SHP77 treated with DMSO at 0.1 percent for 48 hours (cell line): ENCODE measurements at places on chromosomes 2 and 18.

DNA sequence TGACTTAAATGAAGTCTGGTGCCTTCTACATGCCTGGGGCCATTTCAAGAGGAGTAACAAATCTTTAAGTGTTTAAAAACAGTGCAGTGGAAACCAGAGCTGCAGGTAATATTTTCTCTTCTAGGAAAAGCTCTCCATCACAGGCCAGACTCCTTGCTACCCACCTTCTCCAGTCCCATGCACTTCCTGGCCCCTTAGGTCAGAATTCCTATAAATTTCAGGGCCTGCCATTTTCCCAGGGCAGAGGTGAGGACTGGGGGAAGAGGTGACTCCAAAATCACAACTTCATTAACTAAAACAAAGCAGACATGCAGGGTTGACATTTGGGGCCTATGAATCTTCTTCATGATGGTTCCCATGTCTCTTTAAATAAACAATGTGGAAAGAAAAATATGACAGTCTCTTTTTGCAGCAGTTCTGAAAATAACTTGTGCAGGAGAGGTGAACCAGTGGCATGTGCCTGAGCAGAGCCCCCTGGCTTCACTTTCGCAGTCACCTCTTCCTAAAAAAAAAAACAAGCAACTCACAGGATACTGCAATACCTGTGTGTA, 63.7 kb upstream of the TANC1 start:
- DNase-seq, result no peak

DNA sequence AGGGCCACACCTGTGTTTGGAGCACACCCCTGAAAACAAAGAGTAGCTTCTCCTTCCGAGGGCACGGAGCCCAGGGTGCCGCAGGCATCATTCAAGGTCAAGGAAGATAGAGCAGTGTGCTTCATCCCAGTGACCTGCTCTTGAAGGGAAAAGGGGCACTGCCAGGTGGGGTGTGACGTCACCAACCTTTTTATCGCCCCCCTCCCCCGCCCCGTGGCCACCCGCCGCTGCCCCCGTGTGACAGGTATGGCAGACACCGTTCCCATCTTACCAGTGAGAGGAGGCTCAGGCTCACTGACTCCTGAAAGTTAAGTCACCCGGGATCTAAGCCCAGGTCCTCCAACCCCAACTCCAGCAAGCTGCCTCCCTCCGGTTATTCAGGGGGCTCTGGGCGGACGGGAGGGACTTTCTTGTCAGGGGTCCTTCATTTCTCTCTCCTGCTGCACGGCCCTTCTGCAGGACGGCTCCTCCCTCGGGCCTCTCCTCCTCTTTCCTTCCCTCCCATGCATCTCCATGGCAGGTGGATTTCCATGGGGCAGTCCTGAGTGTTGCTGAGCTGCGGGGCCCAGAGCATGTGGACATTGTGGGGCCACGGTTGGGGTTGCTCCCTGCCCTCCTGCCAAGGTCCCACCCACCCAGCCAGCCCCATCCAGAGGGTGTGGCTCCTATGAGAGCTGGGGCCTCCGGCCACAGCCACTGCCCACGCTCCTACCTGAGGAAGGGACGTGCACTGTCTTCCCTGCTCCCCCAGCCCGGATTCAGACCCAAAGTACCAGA, 114.1 kb upstream of the HDAC4 start:
- DNase-seq, result no peak

GRCh38 chr2:69694894-69695849, 46.8 kb upstream of the ANXA4 start:
- no peak for DNase-seq

- no peak for DNase-seq
These were observed 6.8 kb upstream of the PDK1 start for GRCh38 chr2:172549131-172549530.

DNA sequence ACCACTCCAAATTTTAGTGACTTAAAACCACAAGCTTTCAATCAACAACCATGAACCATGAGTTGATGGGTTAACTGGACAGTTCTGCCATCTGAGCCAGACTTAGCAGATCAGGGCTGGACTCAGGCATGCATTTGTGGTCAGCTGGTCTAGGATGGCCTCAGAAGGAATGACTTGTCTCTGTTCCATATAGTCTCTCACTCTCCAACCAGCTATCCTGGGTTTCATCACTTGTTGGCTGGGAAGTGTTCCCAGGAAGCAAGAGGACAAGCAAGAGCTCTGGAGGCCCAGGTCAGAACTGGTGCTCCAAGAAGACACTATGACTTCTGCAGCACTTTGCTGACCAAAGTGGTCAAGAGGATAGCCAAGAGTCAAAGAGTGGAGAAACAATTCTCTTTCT, 17.5 kb upstream of the MAP3K20 start:
- no peak for DNase-seq

- DNase-seq, result no peak
These were observed 3.0 kb downstream of the LYG1 start for GRCh38 chr2:99297994-99298393.

- DNase-seq, result no peak
These were observed 5.8 kb downstream of the IL37 start for GRCh38 chr2:112916625-112917247.

GRCh38 chr2:133726973-133727372, 158.7 kb upstream of the NCKAP5 start:
- DNase-seq, result no peak

DNA sequence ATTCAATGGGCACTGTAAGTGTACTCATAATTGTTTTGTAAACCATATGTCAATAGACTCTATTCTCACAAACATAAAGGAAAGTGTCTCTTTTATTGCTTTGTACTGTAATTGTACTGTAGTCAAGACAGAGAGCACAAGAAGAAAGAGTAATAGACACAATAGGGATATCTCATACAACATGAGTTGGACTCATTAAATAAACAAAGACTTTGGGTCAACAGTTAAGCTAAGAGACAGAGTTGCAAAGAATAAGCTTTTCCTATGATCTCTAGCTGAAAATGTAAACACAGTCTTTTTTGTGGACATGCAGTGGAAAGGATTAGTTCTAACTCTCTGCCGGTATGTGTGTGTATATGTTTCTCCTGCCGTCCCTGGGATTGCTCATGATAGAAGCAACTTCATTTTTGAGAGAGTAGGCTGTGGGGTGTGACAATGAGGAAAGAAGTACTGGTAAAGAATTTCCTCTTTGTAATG, 13.9 kb upstream of the KYNU start:
- no peak for DNase-seq

GRCh38 chr2:181586569-181587081, 70.3 kb downstream of the CERKL start:
- peak; percentile 5 for DNase-seq

DNA sequence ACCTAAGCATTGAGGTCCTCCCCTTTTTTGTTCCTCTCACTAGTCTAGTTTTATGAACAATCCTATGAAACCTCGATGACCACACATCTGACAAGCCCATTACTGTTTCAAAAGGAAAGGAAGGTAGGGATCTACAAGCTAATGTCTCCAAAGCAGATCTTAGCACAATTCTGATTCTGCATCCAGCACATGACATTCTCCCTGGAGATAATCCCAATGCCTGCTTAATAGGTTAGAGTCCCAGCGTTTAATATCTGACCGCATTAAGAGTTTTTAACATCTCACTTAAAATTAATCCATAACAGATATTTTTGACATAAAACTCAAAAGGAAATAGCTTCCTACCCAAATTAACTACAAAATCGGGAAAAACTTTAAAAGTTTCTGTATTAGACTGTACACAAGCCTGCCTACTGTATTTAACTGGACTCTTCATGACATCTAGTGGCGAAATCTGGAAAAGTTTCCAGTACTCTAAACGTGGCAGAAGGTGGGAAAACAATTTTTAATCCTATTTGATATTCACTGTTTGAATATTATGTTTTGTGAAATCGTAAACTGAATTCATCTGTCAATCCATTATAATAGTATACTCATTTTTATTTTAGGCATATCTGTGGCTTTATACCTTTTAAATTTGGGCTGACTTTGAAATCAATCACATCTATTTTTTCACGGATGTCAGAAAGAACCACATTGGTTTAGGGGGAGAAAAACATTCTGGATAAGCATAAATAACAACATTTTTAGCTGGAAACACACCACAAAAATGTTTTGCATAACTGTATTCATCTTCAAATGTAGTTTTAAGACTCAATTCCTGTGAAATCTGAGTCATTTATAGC, 62.4 kb downstream of the TXNL1 start:
- DNase-seq, result peak; percentile 31

DNA sequence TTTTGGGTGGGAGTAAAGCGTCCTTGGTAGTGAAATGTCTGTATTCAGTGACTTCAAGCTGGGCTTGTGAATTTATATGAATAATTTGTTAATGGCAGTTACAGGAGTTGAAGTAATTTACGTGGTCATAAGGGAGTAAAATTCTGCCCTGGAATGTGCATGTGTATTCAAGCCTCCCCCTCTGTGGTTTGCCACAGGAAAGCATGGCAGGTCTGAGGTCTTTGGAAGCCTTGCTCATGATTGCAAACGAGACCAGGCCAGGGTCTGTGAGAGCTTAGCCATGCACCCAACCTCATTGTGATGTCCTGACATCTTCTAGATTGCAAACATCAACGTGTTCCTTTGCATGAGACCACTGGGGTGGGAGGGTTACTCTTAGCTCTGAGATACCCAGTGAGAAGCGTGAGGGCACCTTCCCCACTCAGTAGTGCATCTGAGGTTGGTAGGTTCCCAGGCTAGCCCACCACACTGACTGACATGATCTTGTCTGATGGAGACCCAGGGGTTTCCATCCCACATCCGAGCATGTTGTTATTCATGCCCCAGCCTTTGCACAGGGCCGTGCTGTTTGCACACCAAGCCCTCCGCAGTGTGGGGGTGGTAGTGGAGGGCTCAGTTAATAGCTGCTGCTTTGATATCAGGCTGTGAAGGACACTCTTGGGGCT, 216.5 kb downstream of the KLHL29 start:
- no peak for DNase-seq

- no peak for DNase-seq
These were observed 2.9 kb upstream of the DPYSL5 start for GRCh38 chr2:26845021-26845420.

DNA sequence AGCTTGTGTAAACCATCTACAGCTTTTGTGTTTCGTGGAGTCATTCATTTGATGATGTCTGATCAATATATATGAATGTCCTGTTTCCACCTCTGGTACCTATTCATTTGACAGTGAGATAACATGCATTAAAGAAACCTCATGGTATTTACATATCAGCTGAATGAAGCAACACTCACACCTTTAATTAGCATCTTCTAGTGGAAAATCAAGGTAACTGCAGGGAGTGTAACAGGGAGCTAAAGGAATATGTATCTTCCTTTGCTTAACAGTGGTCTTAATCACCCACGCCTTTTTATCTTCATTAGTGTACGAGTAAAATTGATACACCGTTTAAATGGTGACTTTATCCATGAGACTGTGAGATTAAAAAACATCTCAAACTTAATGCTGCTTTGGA, 15.6 kb downstream of the SLC39A10 start:
- DNase-seq, result no peak

DNA sequence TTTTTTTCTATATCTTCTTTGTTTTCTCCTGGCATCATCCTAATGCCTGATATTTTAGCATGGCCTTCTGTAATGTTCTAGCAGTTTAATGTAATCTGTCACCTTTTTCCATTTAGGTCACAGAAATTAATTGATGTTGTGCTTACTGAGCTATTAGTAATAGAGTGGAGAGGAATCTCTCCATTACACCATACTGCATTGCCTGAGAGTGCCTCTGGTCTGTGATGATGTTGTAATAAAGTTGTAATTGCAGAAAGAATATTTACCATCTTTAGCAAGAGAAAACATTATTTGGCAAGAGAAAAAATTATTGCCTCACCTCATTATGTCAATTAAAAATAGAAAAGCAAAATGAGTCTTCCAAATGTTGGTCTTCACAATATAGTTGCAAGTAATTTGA, 213.2 kb downstream of the KCNJ3 start:
- no peak for DNase-seq
